Left colon (tissue), 2 donors: ENCODE measurements at places on chromosomes 13 and 19. TPM values are rescaled to one million over a fixed set of nuclear protein-coding genes. Genes with fewer than 3 reads are reported as not detected.

The PSPC1 gene
- 43.0 TPM for total RNA-seq

The KRTDAP gene
- total RNA-seq = not detected

The ZNF723 gene
- not detected for total RNA-seq

The MLLT1 gene
- 37.2 TPM for total RNA-seq

The DLEU7 gene
- 0.20 TPM for total RNA-seq

The ATP12A gene
- not detected for total RNA-seq
